ENCODE measurements at places on chromosomes 7 and 10.

GRCh38 chr7:44477063-44477830 lies 13.2 kb downstream of the NUDCD3 start:
- DNase-seq, result peak; percentile 66

GRCh38 chr10:46080886-46081285 lies 34.8 kb upstream of the MSMB start:
- no peak for DNase-seq

DNA sequence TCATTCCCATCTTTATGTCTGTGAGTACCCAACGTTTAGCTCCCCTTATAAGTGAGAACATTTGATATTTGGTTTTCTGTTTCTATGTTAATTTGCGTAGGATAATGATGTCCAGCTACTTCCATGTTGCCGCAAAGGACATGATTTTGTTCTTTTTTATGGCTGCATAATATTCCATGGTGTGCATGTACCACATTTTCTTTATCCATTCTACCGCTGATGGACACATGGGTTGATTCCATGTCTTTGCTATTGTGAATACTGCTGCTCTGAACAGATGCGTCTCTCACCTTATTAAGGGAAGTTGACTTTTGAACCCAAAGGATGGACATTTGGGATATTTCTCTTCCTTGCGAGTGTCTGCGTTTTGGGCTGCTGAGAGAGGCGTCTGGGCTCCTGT lies 50.2 kb downstream of the GTF2IRD1 start:
- DNase-seq, result no peak

GRCh38 chr10:19652750-19653149 lies 163.5 kb upstream of the PLXDC2 start:
- no peak for DNase-seq

DNA sequence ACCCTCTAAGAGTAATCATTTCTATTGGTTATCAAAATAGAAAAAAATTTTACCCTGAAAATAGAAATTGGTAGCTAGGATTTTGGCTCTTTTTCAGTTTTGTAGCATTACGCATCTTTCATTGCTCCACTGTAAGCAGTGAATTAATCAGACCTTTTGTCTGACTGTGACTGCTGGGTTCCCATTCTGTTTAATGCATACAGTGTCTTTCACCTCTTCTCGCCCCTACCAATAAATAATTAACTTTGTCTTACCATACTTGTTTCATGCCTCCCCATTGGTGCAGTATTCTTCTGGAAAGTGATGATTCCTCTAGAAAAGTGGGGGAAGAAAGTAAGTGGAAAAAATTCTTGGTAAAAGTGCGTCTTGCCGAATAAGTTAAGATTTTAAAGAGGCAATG lies 73.2 kb downstream of the AP3M1 start:
- no peak for DNase-seq

DNA sequence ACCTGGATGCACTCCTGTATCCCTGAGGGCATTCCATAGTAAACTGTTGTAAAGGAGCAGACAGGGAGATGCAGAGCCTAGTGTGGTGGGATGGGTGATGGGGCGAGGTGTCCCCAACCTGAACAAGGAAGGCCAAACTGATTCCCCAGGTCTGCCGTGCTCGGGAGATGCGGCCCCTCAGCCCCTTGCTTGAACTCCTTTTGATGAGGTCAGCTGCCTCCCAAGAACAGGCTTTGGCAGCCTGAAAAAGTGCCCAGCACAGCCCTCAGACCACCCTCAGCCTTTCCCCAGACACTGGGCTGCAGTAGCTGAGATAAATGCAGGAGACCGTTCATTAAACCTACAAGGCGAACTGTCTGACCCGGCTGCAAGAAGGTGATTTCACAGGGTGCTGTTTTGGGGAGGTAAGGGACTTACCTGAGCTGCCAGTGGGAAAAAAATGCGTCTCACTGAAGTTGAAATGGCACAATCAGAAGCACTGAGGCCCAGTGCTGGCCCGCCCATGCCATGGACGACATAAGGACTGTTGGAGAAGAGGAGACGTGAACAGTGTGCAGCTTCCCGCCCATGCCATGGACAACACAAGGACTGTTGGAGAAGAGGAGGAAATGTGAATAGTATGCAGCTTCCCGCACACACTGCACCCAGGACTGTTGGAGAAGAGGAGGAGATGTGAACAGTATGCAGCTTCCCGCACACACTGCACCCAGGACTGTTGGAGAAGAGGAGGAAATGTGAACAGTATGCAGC lies 148.4 kb upstream of the FAM20C start:
- no peak for DNase-seq

- no peak for DNase-seq
These were observed 54.3 kb upstream of the AKR1E2 start for GRCh38 chr10:4771554-4772201.

DNA sequence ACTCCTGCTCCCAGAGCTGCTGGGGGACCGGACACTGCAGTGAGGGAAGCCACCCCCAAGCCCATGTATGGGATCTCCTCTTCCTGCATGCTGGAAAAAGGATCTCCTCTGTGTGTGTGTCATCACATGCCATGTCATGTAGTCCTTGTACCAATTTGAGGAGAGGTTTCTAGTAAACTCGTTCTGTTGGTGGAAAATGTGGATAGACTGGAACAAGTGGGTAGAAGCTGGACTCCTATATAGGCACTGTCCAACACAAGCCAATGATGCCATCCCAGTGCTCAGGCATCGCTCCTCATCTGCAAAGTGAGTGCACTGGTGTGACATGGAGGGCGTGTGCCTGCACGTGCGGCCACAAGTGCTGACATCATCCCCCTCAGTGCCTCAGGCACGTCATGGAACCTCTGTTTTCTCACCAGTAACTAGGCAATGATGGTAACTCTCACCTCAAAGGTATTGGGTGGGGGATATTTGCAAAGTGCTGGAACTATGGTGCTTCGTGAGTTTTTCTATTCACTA lies 19.3 kb downstream of the MYO1G start:
- no peak for DNase-seq

GRCh38 chr10:68955355-68955831 lies 577 bp upstream of the DDX21 start:
- DNase-seq, result no peak

DNA sequence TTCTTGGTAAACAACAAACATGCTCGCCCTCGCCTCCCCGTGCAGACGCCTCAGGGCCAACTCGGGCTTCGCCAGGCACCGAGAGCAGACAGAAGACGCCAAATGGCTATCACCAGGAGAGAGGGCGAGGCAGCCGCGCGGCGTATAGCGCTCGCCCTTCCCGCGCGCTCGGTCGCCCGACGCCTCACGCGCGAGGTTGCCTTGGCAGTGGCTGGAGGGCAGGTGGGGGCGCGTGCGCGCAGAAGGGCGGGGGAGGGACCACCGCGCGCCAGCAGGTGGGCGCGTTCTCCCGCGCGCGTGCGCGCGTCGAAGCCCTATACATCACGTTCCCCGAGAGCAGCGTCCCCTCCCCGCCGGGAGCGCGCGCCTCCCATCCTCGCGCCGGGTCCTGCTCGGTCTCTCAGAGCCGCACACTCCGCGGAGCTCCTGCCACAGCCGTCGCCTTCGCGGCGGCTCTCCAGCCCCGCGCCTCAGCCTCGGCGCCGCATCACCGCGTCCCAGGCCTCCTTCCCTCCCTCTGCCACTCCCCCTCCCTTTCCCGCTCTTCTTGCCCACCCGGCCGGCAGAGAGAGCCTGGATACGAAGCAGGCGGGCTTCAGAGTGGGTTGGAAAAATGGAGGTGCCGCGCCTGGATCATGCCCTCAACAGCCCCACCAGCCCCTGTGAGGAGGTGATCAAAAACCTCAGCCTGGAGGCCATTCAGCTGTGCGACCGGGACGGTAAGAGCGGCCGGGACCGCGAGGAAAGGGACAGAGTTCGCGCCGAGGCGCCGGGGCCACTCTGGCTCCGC lies at the start of gene PHYHIPL:
TSS of gene PHYHIPL (plus strand) at position 403 of the 790 bp plus-strand sequence. CDS start at position 614, 211 bp downstream.
- peak; percentile 80 for DNase-seq

DNA sequence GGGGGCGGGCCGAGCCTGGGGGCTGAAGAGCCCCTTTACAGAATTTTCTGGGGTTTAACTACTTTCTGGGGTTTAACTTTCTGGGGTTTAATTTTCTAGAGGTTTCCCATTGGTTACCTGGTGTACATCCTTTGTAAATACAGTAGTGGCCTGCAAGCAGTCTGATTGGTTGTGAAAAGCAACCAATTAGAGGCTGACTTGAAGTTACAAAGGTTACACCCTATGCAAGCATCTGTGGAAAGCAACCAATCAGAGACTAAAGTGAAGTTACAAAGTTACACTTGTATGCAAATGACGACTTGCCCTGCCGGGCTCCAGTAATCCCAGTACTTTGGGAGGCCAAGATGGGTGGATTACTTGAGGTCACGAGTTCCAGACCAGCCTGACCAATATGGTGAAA lies 27.4 kb downstream of the GTF2I start:
- DNase-seq, result no peak

DNA sequence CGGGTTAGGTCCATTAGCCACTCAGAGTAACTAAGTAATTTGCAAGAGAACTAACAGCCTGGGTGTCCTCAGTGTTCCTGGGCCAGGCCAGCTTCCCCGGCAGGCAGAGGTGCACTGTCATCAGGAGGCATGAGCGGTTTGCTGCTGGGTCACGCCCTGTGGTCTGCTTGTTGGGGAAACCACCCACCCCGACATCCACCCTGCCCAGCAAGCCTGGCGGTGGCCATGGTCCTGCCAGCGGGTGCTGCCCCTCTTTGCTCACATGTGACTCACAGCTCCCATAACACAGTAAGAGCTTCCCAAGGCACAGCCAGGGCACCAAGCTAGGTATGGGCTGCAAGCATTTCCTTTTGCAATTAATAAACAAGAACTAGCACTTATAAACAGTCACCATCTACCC lies 75.9 kb downstream of the RGS10 start:
- no peak for DNase-seq

DNA sequence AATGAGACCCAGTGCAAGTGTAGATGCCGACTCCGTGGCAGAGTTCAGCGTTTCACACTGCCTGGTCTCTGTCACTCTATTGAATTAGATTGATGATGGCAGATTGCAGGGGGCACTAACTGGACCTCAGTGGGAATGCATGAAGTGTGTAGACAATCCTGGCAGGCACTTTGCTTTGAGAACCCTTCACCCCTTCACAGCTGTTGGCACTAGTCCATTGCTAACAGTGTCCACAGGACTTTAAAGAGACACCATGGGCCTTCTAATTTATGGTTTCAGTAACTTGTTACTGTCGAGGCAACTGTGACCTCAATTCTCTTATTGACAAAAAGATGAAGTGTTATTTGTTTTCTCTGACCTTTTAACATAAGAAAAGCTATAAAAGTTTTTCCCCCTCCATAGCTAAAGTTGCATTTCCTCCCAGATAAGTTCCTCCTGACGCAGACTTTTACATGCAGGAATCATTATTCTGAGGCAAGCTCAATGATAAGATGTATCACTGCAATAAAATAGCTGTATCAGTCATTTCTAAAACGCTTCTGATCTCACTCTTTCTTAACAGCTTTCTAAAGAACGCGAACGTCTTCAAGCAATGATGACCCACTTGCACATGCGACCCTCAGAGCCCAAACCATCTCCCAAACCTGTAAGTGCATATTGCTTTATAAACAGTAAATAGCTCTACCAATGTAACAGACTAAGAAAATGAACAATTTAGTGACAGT lies 238.9 kb downstream of the FOXP2 start:
- DNase-seq, result no peak

DNA sequence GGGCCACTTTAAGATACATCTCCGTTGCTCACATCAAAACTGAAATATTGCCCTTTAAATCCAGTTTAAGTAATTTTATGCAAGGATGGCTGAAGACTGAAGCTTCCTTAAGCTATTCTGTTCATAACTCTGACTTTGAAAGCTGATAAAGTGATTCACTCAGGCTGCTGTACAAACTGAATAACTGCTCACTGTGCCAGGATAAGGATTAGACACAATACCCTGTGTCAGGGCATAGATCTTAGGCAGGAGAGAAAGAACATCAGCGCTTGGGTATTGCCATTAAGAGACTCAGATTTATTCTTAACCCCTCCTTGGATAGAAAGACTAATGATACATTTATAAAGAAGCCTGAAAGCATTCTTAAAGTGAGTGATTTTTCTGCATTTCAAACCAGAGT lies 614.5 kb upstream of the ZWINT start:
- DNase-seq, result no peak

DNA sequence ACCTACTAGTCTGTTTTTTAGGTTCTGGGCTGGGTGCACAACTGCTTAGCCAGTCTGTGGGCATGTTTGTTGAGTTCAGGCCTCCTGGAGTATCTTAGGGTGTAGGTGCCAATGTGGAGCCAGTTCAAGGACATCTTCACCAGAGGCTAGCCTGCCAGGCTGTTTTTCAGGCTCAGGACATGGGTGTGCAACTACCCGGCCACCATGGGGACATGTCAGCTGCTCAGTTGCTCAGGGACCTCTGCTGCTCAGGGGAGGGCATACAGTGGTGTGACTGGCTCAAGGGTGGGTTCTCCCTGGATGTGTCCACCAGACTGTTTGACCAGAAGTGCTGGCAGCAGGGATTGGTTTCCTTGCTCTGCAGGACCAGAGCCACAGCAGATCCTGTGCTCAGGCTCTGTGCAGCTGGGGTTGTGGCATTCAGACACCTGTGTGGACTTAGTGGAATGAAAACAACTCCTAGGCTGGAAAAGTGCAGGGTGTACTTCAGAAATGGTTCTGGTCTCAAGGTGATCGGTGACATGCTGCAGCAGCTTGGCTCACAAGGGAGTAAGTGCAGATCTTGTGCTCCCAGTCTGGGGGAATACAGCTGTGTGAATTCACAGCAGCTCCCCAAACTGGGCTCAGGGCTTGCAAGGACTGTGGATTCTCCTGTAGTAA lies 44.8 kb downstream of the PALS2 start:
- DNase-seq, result no peak

DNA sequence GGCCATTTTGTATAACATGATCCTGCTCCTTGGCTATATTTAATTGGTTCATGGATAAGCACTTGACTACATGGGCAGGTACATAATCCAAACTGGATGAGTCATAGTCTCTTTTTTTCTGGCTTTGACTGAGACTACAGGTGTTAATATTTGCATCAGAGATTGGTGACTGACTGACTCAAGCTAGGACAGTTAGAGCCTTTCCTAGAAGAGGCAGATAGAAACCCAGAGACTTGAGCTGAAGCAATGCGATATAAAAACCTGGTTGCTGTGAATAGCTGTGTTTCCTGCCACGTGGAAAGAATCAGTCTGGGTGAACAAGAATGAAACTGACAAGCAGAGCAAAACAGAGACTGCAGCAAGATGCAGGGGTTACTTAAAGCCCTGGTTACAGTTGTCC lies 81.0 kb downstream of the SAMD9 start:
- no peak for DNase-seq

DNA sequence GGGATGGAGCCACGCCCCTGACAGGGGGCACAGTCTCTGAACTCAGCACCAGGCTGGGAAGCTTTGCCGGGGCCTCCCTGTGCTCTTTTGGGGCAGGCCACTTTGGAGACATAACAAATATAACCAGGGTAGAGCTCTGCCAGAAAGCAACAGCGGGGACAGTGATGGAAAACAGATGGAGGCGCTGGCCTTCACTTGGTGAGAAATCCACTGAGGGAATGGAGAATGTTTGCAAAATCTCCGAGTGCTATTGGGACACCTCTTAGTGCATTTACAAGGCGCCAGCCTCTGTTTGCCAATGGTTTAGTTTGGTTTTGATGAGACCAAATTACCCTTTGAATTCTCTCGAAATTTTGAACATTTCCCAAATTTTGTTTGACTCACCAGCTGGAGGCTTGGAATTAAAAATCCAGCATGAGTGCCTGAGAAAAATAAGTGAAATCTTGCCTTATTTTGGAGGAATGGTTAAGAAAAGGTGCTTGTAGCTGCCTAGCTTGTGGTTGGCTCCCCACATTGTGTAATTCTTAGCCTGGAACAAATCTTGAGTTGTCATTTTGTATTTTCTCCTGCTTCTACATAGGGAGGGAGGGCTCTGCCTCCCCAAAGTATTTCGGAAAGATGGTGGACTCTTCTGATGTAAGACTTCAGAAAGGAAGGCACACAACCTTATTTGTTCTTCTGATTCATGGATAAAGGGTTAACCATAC lies 980.5 kb downstream of the LRMDA start:
- DNase-seq, result no peak

Data from NCI-H2081 (cell line).